AG09309 (cell line): ENCODE measurements at places on chromosomes 2 and 18.

- DNase-seq = no peak
These were observed 27.2 kb upstream of the RFX8 start for GRCh38 chr2:101502095-101502494.

DNA sequence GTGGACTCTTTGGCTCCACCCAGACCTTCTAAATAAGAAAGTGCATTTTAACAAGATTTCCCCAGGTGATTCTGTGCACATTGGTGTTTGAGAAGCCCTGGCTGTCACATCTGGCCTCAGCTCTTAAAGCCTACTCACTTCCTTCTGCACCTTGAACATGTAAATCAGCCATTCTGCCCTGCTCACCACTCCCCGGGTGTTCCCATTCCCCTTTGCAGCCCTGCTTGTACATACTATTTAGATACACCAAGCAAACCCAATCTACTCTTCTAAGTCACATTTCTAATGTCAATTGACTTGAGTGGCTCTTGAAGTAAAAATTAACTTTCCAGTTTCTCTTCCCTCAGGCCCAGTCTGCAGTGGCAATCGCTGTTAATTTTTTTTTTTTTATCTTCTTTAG is 13.1 kb upstream of the SCN1A start:
- no peak for DNase-seq

GRCh38 chr18:69974365-69974764 is 26.7 kb upstream of the CD226 start:
- no peak for DNase-seq

DNA sequence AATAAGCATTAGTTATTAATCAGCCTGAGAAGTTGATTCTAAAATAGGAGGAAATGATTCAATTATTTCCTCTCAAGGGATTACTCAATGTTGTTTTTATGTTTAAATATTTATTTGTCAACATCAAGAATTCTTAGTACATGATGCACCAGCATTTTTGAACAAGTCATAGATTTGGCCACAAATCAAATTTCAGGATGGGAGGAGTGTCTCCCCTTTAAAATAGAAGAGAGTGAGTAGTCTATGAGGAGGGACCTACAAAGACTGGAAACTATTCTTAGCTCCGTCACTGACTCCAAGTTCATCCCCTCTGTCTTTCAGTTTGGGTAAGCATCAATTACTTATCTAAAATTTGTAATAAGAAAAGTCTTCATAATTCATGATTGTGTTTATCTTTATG is 18.6 kb upstream of the IL18R1 start:
- DNase-seq = no peak

- no peak for DNase-seq
These were observed 74.6 kb downstream of the DCDC2C start for GRCh38 chr2:3777966-3778365.

DNA sequence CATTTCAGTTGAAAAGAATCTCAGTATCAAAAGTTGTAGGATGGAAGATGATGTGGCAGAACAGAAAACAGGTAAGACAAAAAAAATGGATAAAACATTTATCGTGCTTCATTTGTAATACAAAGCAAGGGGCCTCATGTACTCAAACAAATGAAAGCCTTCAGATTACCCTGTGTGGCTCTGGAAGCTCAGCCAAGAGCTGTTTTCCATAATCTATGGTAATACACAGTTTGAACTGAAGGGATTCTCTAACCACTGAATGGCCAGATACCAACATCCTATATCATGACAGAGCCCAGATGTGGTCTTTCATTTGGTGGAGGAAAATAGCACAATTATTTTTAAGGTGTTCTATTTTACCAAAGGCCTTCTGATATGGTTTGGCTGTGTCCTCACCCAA is 272.1 kb upstream of the RND3 start:
- no peak for DNase-seq

DNA sequence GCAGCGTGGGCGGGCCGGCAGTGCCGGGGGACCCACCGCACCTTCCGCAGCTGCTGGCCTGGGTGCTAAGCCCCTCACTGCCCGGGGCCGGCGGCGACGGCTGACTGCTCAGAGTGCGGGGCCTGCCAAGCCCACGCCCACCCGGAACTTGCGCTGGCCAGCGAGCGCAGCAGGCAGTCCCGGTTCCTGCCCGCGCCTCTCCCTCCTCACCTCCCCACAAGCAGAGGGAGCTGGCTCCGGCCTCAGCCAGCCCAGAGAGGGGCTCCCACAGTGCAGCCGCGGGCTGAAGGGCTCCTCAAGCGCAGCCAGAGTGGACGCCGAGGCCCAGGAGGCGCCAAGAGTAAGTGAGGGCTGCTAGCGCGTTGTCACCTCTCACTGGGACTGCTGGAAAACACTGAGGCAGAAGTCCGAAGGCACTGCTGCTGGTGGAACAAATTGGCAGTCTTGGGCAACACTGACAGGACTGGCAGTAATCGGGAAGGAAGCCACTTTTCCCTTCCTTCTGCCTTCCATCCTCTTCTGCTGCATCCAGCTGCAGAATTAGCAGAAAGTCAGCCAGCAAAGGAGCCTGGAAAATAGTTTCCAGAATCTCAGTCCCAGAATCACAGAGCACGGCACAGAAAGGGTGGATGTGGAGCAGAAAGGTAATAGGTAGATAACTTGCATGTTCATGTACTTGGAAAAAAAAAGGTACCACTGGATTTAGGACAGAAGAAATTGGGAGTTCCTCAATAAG is 179.4 kb upstream of the FN1 start:
- DNase-seq = no peak

DNA sequence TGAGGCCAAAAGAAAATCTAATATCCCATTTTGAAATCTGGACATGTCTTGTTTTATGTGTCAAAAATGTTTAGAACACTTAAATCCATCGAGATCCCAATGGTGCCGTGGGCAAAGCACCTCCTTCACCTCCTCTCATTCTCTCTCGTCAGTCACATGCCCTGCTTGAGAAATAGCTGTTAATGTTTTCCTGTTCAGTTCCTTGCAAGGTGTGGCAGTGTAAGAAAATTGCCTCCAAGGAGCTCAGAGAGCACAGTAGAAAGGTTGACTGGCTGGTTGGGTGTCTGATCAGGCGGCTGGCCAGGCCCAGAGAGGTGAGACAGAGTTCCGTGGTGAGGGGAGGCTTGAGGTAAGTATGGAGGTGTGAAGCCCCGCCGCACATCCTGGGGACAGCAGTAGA is 210.2 kb downstream of the TSN start:
- no peak for DNase-seq

- peak; percentile 68 for DNase-seq
These were observed 135.9 kb downstream of the ATAD2B start for GRCh38 chr2:23791030-23791429.

DNA sequence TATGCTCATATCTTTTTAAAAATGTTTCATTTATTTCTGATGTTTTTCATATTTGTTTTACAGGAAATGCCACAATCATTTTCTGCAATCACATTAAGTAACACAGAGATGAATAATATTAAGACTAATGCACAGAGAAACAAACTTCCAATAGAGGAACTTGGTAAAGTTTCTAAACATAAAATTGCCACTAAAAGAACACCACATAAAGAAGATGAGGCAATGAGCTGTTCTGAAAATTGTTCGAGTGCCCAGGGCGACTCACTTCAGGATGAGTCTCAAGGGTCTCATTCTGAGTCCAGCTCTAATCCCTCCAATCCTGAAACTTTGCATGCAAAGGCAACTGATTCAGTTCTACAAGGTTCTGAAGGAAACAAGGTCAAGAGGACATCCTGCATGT is 70.4 kb downstream of the APLF start:
- peak; percentile 10 for DNase-seq
